ENCODE measurements at places on chromosomes 5 and 9. TPM values are rescaled to one million over a fixed set of nuclear protein-coding genes. Genes with fewer than 3 reads are reported as not detected.

GRCh38 chr9:73042155-73042554 is 89.3 kb upstream of the ALDH1A1 start:
- H3K27me3 ChIP-seq = no peaks in the 10 kb centered on the region
- no peak for DNase-seq
- H3K27ac ChIP-seq = no peak overlapping the region
- H3K4me3 ChIP-seq = no peak overlapping the region

DNA sequence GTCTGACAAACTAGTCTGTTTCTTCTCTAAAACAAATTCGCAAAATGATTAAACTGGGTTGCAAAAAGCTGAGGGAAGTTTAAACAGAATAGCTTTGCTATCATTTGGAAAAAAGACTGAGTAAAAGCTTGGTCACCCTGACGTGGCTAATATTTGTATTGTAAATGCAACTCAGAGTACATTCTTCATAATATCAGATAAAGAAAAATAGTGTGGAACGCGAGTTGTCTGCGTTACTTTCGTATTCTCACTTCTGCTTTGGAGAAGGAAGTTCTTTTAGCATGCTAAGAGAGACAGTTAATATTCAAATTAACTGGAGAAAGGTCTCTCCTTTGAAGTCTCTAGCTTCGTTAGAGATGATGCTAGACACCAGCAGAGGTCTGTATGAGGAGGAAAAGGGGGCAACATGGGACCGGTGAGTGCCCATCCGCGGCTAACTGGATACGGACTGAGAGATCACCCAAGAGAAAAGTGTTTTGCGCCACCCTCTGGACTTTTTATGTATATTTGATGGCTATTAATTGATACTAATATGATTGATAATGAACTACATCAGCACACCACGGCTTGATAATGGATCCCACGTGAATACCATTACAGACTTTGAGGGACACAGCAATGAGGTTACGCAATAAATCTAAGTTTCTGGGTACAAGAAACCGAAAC is 2.9 kb upstream of the CNTRL start:
- peak overlapping the region; percentile 52 for H3K4me3 ChIP-seq
- H3K27me3 ChIP-seq = no peaks in the 10 kb centered on the region
- no peak for DNase-seq
- H3K4me1 ChIP-seq = peaks cover 9% of the 10 kb centered on the region
- H3K27ac ChIP-seq = peak overlapping the region; percentile 88

DNA sequence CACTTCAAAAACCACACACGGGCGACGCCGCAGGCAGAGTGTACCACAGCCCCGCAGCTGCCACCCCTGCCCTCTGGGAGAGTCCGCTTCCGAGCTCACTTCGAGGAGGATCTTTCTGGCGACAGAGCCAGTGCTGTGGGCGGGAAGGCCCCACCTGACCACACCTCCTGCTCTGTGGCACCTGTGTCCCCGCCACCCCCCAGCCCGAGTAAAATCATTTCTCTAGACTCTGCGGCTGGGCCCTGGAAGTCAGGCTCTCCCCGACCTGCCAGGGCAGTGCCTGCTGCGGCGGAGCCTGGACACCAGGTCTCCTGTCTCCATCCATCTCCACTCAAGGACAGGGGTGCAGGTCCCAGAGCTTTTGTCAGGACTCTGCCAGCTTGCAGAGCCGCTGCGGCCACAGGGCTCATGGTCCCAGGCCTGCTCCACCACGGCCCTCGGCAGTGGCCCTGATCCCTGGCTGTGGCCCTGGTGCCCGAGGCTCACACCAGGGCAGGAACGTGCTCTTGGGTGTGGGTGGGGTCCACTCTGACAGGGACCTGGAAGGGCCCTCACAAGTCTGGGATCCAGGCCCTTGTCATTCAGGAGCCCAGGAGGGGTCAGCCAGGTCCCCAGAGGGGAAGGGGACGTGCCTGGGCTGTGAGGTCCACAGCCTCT is 20.9 kb upstream of the CAMSAP1 start:
- H3K27ac ChIP-seq = no peak overlapping the region
- no peaks in the 10 kb centered on the region for H3K4me1 ChIP-seq
- no peak overlapping the region for H3K4me3 ChIP-seq
- no peaks in the 10 kb centered on the region for H3K27me3 ChIP-seq
- no peak for DNase-seq
- peaks cover 10% of the 10 kb centered on the region for H3K36me3 ChIP-seq

DNA sequence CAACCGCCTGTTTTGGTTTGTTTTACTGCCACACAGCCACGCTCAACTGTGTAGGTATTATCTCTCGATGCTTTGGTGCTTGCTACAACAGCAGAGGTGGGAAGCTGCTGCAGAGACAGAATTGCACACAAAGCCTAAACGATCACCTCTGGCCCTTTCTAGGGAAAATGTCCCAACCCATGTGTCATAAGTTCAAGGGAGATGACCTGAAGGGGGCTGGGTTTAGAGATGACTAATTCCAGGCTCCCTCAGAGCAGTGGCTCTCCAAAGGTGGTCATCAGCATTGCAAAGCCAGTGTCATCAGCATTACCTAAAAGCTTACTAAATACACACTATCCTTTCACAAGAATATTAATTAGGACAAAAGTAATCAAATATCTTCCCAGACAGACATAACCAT is 10.9 kb downstream of the ZNF622 start:
- DNase-seq = no peak
- H3K4me3 ChIP-seq = no peak overlapping the region
- H3K36me3 ChIP-seq = peaks cover 67% of the 10 kb centered on the region
- H3K27me3 ChIP-seq = no peaks in the 10 kb centered on the region
- H3K27ac ChIP-seq = no peak overlapping the region

DNA sequence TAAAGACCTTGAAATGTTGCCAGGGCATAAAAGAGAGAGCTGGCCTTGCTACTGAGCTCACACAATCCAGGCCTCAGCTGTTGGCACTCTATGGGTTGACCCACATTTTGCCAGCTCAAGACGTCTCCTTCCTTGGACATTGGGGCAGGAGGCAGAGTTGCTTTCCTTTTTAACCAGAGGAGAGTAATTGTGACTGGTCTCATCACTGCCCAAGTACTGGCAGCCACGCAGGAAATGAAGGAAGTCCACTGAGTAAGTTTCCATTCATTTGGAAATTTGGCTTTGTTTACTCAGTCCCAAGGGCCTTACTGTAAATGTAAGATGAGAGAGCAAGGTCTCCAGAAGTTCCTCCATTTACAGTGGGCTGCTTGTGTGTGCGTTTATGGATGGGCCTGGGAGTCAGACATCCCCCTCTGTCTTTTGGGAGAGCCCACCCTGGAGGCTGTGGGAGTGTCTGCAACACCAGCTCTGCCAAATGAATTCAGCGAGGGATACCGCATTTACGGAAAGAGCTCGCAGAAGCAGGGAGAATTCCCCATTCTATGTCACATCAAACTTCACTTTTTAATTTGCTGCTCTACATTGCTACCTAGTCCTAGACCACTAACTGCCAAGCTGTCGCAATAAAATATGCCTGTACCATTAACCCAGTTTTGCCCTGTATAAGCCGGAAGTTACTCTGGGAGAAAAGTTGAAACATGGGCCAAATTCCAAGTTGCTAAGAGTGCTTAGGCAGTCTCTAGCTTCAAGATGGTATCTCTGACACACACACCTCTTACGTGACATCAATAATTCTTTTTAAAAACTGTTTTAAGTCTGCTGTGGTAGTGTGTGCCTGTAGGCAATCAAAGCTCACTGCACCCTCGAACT is 24.5 kb upstream of the PDZD2 start:
- H3K4me3 ChIP-seq = no peak overlapping the region
- no peaks in the 10 kb centered on the region for H3K36me3 ChIP-seq
- H3K27me3 ChIP-seq = peaks cover 5% of the 10 kb centered on the region
- H3K4me1 ChIP-seq = no peaks in the 10 kb centered on the region

DNA sequence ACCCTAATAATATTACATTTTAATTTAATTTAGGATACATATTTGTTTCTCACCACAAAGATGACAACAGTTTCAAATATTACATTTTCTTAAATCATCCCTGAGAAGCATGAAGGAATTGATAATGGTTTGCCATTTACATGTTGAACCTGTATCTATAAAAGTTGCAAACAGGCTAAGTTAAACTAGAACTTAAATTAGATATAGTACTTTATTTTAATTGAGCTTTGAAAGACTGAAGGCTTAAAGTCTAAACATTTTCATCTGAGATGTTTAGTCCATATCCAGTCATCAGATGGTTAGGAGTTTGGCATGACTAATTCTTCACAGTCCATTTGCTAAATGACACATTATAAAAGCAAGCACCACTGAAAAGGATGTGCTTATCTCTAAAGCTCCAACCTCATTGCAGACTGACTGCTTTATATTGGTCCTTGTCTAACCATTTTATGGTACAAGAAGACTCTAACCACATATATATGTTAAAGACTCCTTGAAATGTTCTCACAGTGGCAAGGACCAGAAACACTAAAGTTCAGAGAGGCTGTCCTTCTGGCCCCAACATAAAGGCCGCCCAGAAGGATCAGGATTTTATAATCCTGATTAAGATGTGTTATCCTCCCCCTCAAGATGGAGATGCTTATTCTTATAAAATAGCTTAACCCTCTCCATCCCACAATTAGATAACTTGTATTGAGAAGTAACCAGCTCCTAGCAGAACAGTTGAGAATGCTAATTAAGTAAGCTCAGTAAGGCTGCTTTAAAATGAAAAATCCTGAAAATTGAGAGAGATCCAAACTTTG is 25.8 kb downstream of the WNT8A start:
- DNase-seq = no peak
- H3K4me1 ChIP-seq = no peaks in the 10 kb centered on the region
- no peak overlapping the region for H3K27ac ChIP-seq
- no peaks in the 10 kb centered on the region for H3K36me3 ChIP-seq
- H3K4me3 ChIP-seq = no peak overlapping the region
- no peaks in the 10 kb centered on the region for H3K27me3 ChIP-seq

The ANKRD18B gene
- total RNA-seq = 1.2 TPM

DNA sequence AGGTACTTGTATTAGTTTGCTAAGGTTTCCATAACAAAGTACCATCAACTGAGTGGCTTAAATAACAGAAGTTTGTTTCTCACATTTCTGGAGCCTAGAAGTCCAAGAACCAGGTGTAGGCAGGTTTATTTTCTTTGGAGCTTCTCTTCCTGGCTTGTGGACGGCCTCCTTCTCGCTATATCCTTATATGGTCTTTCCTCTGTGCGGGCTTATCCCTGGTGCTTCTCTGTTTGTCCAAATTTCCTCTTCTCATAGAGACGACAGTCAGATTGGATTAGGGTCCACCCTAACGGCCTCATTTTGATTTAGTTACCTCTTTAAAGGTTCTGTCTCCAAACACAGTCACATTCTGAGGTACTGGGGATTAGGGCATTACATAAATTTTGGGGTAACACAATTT is 88.3 kb downstream of the RMI1 start:
- no peaks in the 10 kb centered on the region for H3K27me3 ChIP-seq
- DNase-seq = no peak
- H3K4me1 ChIP-seq = no peaks in the 10 kb centered on the region
- H3K4me3 ChIP-seq = no peak overlapping the region
- no peaks in the 10 kb centered on the region for H3K36me3 ChIP-seq
- H3K27ac ChIP-seq = no peak overlapping the region

The SPAG8 gene
- 2.8 TPM for total RNA-seq

Data from upper lobe of right lung (tissue), 1 donor.